BJ (cell line): ENCODE measurements at places on chromosomes 1 and 21. TPM values are rescaled to one million over a fixed set of nuclear protein-coding genes. Genes with fewer than 3 reads are reported as not detected.

Gene GNAT2
- 0.09 and 0.15 TPM in 2 replicates for polyA plus RNA-seq

Gene LMOD1
- 67.8 and 112 TPM in 2 replicates for polyA plus RNA-seq

Gene MXRA8
- polyA plus RNA-seq, result 427 and 702 TPM in 2 replicates

Gene TTC39A
- polyA plus RNA-seq, result 0.43 and 0.47 TPM in 2 replicates

Gene LIN9
- polyA plus RNA-seq, result 2.1 and 3.5 TPM in 2 replicates

Gene SLC44A3
- 1.1 and 2.1 TPM in 2 replicates for polyA plus RNA-seq

Gene TFAP2E
- polyA plus RNA-seq, result 0.07 and 0.13 TPM in 2 replicates

Gene DMBX1
- not detected in 2 replicates for polyA plus RNA-seq

Gene OR4F16
- polyA plus RNA-seq, result not detected in 2 replicates

Gene VSIG8
- not detected in 2 replicates for polyA plus RNA-seq

Gene CDC42BPA
- polyA plus RNA-seq, result 17.9 and 24.8 TPM in 2 replicates
